ENCODE measurements at places on chromosomes 7 and 10. TPM values are rescaled to one million over a fixed set of nuclear protein-coding genes. Genes with fewer than 3 reads are reported as not detected.

The ANK3 gene
- total RNA-seq, result 203 TPM

The RAB19 gene
- total RNA-seq, result not detected

The SP8 gene
- not detected for total RNA-seq

The GLRX3 gene
- total RNA-seq, result 41.0 TPM

The C10orf62 gene
- not detected for total RNA-seq

The MYL10 gene
- total RNA-seq, result not detected

The SOSTDC1 gene
- 1.4 TPM for total RNA-seq

The CAMK1D gene
- total RNA-seq, result 27.1 TPM

The TBX20 gene
- total RNA-seq, result not detected

The SBDS gene
- 161 TPM for total RNA-seq

The TNKS2 gene
- 51.7 TPM for total RNA-seq

The CDH23 gene
- total RNA-seq, result 20.1 TPM

The SMARCD3 gene
- 50.7 TPM for total RNA-seq

The SLC16A9 gene
- total RNA-seq, result 1.8 TPM

The NXPH1 gene
- total RNA-seq, result not detected
